Sigmoid colon (tissue), 7 donors: ENCODE measurements at places on chromosomes 16 and 17. TPM values are rescaled to one million over a fixed set of nuclear protein-coding genes. Genes with fewer than 3 reads are reported as not detected.

DGKE gene
- 0.92 TPM for polyA plus RNA-seq

PPY gene
- not detected for polyA plus RNA-seq

CPHXL2 gene
- not detected for polyA plus RNA-seq

CBFA2T3 gene
- 9.8 TPM for polyA plus RNA-seq

KIF2B gene
- polyA plus RNA-seq, result not detected

GRCh38 chr16:88459366-88460073, 6.4 kb downstream of the ZFPM1 start:
- no peak overlapping the region for H3K27ac ChIP-seq
- H3K36me3 ChIP-seq, result no peaks in the 10 kb centered on the region
- no peaks in the 10 kb centered on the region for H3K4me1 ChIP-seq
- no peak for DNase-seq
- H3K27me3 ChIP-seq, result peaks cover 46% of the 10 kb centered on the region

- no peak overlapping the region for H3K4me3 ChIP-seq
- peaks cover 19% of the 10 kb centered on the region for H3K4me1 ChIP-seq
- H3K36me3 ChIP-seq, result peaks cover 12% of the 10 kb centered on the region
- DNase-seq, result no peak
- H3K27me3 ChIP-seq, result no peaks in the 10 kb centered on the region
Measured at GRCh38 chr16:81661082-81661481, 118.0 kb upstream of the PLCG2 start.

DNA sequence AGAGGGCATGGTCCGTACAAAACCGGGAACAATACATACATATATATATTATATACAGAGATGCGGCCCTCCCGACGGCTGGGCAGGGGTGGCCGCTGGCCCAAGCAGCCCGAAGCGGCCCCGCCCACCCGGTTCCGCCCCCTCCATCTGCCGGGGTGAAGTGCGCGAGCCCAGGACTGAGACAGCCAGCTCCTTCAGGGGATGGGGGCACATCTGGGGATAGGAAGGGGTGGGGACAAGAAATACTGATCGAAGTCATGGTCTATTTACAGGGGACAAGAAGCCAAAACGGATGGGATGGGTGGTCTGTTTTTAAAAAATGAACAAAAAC, 3.8 kb upstream of the SAMD14 start:
- no peak for DNase-seq
- H3K4me3 ChIP-seq, result no peak overlapping the region
- H3K4me1 ChIP-seq, result peaks cover 49% of the 10 kb centered on the region

DNA sequence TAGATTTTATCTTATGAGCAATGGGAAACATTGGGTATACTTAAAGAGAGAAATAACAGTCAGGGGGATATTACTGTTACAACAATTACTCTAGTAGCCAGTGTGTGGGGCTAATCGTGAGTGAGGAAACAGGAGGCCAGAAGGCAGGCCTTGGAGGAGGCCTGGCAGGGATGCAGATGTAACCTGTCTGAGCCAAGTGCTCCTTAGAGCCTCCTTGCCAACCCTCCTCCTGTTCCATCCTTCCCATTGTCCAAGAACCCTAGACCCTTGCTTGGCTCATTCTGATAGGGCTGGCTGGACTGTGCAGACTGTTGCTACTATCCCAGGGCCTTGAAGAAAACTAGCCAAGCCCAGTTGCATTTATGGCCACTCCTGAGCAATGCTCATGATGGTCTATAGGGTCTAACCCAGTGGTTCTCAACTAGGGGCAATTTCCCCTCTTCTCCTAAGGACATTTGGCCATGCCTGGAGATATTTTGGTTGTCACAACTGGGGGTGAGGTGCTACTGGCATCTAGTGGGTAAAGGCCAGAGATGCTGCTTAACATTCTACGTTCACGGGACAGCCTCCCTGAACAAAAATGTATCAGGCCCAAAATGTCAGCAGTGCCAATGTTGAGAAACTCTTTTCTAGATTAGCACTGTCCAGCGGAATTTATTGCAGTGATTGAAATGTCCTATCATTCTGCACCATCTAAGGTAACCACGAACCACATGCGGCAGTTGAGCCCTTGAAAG, 24.4 kb upstream of the WSCD1 start:
- H3K4me1 ChIP-seq, result no peaks in the 10 kb centered on the region
- H3K27ac ChIP-seq, result no peak overlapping the region
- H3K27me3 ChIP-seq, result no peaks in the 10 kb centered on the region
- no peak overlapping the region for H3K4me3 ChIP-seq
- DNase-seq, result no peak
- no peaks in the 10 kb centered on the region for H3K36me3 ChIP-seq

DNA sequence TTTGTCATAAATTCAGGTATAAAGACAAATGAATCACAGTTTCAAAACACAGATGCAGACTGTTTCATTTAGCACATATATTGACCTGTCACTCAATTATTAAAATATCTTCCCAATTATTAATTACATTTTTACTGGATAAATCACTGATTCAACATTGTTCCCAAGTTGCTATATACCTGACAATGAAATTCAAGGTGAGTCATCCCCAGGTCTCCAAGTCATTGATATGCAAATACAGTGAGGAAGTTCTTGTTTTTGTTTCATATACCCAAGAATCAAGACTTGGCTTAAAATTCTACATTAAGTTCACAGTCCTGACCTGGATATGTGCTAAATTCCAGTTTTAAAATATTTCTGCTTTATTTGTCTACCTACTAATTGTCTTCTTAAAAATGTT, 599.3 kb upstream of the PSMD7 start:
- H3K4me3 ChIP-seq, result no peak overlapping the region
- no peaks in the 10 kb centered on the region for H3K36me3 ChIP-seq
- no peaks in the 10 kb centered on the region for H3K4me1 ChIP-seq

DNA sequence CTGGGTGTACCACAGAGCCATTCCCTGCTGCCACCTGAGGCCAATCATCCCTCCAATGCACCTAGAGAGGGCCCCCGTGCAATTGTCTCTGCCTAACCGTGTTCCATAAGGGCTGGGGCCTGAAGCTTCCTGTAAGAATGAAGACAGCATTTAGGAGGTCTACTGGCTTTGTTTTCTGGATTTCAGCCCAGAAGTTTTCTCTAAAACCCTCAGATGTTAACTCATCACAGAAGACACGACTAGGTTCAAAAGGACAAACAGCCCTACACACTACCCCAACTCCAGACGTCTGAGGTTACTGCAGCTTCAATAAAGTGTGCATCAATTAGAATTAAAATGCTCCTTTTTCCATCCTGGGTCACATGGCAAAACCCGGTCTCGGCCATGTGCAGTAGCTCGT, 10.8 kb upstream of the DRG2 start:
- H3K27ac ChIP-seq, result no peak overlapping the region
- H3K36me3 ChIP-seq, result no peaks in the 10 kb centered on the region
- H3K4me1 ChIP-seq, result no peaks in the 10 kb centered on the region
- DNase-seq, result no peak
- no peaks in the 10 kb centered on the region for H3K27me3 ChIP-seq

DNA sequence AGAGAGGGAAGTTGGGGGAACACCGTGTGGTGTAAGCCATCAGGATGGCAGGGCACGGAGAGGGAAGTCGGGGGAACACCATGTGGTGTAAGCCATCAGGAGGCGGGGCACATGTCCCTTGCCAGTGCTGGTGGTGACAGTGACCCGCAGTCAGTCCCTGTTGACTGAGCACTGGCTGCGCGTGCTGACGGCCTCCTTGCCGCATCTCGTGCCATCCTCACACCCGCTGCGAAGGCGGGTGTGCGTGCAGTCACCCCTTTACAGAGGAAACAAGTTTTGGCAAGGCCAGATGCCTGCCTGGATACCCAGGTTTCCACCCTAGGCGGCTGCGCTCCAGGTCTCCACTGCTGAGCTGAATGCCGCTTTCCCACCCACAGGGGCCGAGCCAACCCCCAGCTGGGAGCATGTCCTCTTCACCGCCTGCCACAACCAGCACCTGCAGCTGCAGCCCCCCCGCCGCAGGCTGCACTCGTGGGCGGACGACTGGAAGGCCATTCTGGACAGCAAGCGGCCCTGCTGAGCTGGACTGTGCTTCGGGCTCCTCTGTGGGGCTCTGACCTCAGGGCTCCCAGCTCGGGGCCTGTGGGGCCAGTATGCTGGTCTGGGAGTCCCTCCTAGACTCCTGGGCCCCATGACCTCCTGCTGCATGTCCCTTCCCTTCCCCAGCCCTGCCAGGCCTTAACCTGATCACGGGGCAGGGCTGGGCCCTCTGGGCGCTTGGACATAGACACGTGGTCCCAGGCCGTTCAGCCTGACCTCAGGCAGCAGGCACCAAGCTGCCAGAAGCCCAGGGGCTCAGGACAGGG, 43.5 kb downstream of the NT5M start:
- no peak overlapping the region for H3K27ac ChIP-seq
- H3K4me3 ChIP-seq, result no peak overlapping the region
- H3K4me1 ChIP-seq, result no peaks in the 10 kb centered on the region
- H3K27me3 ChIP-seq, result no peaks in the 10 kb centered on the region
- DNase-seq, result peak; percentile 54

DNA sequence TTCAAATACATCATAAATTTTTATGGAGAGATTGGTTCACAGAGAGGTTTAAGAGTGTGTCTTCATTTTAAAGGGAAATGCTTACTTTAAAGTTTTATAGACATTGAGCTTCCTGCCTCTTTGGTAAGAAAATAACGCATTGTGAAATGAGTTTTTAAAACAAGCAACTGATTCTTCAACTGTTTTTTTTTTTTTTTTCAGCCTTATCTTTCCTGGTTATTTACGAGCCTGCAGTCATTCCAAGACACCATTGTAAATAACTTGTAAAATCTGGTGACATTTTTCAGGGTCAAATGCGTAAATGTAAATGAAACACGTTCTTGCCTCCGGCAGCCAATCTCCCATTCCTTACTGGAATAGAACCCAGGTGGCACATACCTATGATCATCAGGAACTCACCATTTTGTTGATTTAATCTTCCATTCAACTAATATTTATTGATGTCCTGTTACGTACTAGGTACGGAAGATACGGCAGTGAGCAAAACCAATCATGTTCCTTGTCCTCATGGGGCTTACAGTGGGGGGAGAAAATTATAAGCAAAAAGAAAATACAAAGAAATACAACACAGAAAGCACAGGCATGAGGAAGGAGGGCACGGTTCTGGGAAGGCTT, 33.2 kb upstream of the CDYL2 start:
- no peak overlapping the region for H3K4me3 ChIP-seq
- DNase-seq, result no peak
- H3K4me1 ChIP-seq, result no peaks in the 10 kb centered on the region
- no peak overlapping the region for H3K27ac ChIP-seq
- no peaks in the 10 kb centered on the region for H3K36me3 ChIP-seq
- peaks cover 12% of the 10 kb centered on the region for H3K27me3 ChIP-seq

- no peak overlapping the region for H3K27ac ChIP-seq
- no peaks in the 10 kb centered on the region for H3K27me3 ChIP-seq
- H3K4me3 ChIP-seq, result no peak overlapping the region
- DNase-seq, result no peak
Measured at GRCh38 chr17:82810644-82811430, 29.0 kb downstream of the ZNF750 start.

DNA sequence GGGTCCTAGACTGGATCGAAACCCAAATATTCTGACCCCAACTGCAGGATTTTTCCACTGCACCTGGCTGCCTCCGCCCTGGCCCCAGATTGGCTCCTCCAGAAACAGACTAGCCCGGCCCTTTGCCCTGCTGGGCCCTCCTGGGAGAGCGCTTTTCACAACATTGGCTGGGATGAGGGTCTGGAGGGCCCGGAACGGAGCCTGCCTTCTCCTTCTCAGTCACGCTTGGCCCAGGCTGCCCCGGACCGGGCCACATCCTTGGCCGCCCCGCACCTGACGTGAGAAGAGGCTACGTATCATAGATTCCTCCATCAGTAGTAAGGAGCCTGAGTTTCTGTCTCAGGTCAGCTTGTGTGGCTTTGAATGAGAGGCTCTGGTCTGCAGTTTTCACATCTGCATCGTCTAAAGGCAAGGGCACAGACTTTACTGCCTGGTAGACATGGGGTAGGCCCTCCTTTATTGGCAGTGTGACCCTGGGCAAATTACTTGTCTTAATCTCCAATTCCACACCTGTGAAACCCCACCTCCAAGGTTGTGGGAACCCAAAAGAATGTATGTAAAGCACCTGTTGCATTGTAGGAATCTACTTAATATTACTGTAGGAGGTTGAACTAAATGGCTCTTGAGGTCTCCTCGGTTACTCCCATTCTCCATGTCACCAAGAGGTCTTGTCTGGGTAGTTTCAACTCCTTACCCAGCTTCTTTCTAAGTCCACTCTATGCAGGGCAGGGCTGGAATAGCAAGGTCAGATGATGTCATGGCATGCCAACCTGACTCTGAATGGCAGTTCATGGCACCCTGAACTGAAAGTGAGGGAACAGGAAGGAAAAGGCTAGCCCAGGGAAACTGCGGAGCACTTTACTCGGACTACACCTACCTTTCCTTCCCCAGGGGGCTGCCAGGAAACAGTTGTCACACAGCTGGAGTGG, 661 bp downstream of the LRRC3C start:
- H3K36me3 ChIP-seq, result peaks cover 9% of the 10 kb centered on the region
- H3K4me1 ChIP-seq, result no peaks in the 10 kb centered on the region
- H3K27ac ChIP-seq, result peak overlapping the region; percentile 90

- no peaks in the 10 kb centered on the region for H3K4me1 ChIP-seq
- no peaks in the 10 kb centered on the region for H3K36me3 ChIP-seq
- no peak for DNase-seq
Measured at GRCh38 chr17:42253578-42253977, 22.6 kb downstream of the STAT5B start.

DNA sequence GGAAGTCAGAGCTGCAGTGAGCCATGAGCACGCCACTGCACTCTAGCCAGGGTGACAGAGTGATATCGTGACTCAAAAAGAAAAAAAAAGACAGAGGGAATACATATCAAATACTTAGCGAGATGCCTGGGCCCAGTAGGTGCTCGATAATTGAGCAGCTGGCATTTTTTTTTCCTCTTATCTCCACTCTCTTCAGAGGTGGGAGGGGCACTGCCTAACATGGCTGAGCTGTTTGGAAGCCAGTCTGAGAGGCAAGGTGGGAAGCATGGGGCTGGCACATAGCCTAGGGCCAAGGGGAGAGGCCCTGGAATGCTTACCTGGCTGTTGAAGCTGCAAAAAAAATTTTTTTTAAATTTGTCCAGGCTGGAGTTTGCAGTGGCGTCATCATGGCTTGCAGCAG, 38.4 kb downstream of the HIC1 start:
- H3K27ac ChIP-seq, result no peak overlapping the region
- no peaks in the 10 kb centered on the region for H3K36me3 ChIP-seq
- H3K27me3 ChIP-seq, result no peaks in the 10 kb centered on the region
- H3K4me1 ChIP-seq, result peaks cover 32% of the 10 kb centered on the region

GRCh38 chr17:75640556-75641119, 7.4 kb downstream of the SMIM5 start:
- H3K36me3 ChIP-seq, result no peaks in the 10 kb centered on the region
- DNase-seq, result no peak
- no peak overlapping the region for H3K4me3 ChIP-seq
- no peaks in the 10 kb centered on the region for H3K27me3 ChIP-seq
- no peaks in the 10 kb centered on the region for H3K4me1 ChIP-seq
